ENCODE measurements at places on chromosomes 2 and 18.

- DNase-seq, result no peak
Measured at GRCh38 chr2:213609570-213610170, 325.4 kb downstream of the SPAG16 start.

DNA sequence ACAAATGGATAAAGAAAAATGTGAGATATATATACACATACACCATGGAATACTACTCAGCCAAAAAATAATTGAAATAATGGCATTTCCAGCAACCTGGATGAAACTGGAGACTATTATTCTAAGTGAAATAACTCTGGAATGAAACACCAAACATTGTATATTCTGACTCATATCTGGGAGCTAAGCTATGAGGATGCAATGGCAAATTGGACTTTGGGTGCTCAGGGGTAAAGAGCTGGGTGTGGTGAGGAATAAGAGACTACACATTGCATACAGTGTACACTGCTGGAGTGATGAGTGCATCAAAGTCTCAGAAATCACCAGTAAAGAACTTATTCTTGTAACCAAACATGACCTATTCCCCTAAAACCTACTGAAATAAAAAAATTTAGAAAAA lies 636.0 kb upstream of the LRATD1 start:
- peak; percentile 74 for DNase-seq

DNA sequence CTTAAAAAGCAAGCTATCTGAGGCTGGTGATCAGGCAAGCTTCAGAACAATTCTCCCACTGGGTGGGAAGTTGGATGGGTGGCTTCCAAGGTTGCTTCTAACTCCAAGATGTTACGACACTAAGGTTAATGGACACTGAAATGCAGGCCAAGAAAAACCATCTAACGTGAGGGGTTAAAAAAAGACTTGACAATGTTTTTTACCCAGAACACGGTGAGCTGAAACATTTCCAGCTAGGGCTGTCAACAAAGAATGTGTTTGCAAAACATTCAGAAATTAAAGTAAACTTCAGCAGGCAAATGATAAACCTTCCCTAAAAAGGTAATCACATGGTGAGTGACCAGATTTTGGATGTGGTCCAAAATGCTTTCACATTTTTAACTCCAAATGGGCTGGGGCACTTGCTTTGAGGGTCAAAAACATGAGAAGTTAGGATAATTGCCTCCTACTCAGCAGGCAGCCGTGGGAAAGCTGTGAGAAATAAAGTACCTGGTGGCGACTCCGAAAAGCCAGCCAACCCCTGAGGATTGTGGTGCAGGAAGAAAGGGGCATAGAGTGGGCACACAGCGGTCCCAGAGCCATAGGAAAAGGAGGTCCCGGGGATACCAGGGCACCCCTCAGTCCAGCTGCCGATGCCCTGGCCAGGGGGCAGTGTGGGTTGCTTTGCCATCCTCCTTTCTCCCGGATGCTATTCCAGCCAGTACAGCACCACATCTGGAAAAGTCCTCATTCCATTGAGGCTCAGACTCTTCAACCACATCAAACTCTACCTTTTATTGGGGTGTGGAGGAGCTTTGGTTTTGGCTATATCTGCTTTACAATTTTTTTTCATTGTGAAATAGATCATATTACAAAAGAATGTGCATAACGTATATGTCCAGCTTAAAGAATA lies 90.0 kb upstream of the ATL2 start:
- DNase-seq, result no peak

DNA sequence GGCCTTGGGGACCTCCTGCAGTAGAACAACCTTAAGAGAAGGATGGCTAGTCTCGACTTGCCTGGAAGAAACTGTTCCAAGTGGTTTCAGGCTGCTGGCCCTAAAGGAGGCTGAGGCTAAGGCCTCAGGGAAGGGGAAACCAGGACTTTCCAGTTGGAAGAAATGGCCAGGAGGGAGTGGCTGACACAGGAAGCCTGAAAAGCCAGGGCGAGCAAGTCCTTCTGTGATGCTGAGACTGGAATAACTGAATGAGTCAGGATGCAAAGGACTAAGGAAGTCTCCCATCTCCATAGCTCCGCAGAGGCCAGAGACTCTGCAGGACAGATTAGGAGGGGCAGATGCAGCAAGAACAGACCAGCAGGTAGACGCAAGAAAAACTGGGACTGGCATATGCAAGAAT lies 7.4 kb downstream of the HTRA2 start:
- DNase-seq, result no peak

- DNase-seq, result no peak
Measured at GRCh38 chr2:118967124-118967880, 25.3 kb downstream of the MARCO start.

DNA sequence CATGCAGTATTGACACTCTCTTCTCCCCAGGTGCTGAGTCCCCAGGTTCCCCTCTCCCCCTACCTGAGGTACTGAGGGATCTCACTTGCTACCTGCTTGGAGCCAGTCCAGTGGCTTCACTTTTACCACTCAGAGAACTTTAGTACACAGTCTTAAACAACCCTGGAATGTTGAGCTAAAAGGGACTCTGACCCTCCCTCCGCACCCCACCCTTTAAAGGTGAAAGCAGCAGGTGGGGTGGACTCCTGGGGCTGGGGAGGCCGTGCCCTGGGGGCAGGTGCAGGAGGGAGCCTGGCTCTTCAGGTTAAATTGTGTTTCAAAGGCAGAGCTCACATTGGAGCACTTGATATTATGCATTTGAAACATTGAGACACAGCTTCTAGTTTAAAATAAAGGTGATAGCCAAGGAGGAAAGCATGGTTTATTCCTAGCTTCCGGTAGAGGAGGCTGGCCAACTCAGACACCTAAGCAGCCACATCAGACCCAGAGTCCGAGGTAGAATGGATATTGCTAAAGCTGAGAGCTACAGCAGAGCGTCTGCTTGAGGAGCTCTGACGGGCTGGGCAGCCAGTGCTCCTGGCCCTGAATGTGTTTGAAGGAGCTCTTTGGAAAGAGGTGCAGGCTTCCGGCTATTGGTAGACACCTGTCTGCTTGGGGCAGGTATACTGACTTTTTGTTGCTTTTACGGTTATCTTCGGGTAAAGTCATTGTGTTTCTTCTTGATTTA lies 196.4 kb downstream of the AGAP1 start:
- no peak for DNase-seq

GRCh38 chr18:70377317-70377799 lies 88.5 kb downstream of the SOCS6 start:
- DNase-seq, result no peak

DNA sequence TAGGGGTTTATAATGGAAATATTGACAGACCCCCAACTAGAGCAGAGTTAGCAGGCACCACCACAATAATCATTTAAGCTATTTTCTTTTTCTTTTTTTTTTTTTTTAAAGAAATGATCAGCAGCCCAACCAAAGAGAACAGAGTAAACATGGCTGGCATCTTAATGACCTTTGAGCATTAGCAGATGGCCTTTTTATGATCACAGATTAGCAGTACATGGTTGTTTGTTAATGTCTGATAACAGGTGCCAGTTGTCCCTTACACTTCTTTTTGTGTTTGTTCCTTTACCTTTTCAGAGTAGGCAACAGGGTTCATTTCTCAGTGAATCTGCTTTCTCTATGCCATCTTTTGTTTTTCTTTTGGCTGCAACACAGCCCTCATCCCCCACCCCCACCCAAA lies 747.0 kb downstream of the BCL11A start:
- no peak for DNase-seq

DNA sequence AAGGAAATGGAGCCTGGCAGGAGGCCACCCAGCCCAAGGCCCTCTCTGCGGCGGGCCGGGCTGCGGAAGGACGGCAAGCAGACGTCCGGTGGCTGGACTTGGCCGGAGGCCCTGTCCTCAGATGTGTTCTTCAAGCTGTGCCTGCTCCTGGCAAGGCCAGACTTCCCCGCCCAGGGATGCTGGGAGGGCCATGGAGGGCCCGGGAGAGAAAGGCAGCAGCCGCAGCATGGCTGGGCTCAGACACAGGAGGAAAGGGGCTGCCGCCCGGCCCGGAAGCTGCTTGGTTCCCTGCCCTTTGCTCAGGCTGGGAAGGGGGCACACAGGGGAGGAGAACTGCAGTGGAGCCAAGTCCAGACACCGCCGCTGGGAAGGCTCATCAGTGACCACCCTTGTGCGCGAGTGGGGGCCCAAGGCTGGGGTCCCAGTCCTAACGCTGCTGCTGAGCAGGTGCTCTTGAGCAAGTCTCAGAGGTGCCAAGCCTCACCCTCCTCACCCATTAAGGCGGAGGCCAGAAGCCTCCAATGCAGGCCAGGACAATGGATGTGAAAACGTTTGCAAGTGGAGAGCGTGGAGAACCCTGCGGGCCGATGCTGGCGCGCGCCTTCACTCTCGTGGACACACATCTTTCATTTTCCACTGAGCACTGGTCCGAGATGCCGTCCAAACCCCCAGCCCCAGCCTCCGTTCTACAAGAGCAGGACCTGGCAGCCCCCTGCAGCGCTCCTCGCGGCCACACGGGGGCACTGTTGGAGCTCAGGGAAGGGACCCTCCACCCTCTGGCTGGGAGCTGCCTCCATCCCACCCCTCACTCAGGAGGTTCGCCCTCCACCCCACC lies 7.9 kb downstream of the CROCC2 start:
- peak; percentile 64 for DNase-seq

- no peak for DNase-seq
Measured at GRCh38 chr18:77025123-77025522, 107.5 kb downstream of the MBP start.
